ENCODE measurements at places on chromosomes 12 and 14.

DNA sequence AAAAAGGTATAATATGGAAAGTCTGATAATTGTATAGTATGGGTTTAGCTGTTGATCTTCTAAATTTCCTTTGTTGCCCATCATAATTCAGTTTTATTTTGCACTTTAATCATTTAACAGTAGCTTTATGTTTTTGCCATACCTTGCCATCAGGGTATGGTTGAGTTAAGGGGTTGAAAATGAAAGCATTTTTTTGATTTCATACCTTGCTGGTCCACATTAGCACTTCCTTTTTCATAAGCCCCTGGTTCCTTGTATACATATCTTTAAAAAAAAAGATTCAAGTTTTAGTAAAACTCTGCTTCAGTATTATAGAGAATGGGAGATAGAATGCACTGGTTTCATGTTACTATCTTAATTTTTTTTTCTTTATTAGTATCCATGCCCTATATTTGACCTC is 71.1 kb downstream of the MIPOL1 start:
- no peak for DNase-seq

- DNase-seq = peak; percentile 58
Observed at GRCh38 chr12:53985994-53986685, 1.2 kb downstream of the HOXC10 start.

GRCh38 chr14:101903111-101903561 is 61.2 kb upstream of the DYNC1H1 start:
- DNase-seq = no peak

DNA sequence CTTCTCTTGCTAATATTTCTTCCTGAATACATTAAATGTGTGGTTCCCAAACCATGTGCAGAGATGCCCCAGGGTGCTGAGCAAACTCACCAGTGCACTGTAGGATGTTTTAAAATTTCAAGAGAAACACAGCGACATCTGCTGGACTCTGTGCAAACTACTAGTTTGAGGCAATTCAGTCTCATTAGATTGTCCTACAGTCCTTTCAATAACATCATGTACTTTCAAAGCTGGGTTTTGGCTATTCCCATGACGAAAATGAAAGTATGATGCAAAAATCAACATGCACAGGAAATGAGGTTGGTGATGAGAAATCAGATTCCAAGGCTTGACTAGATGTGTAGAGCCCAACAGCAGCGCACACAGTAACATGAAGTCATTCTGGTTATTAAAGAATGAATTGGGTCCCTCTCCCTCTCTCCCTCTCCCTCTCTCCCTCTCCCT is 66.3 kb downstream of the CLIP1 start:
- no peak for DNase-seq

- DNase-seq = peak; percentile 59
Observed at GRCh38 chr14:104433401-104434213, 146.0 kb upstream of the C14orf180 start.

DNA sequence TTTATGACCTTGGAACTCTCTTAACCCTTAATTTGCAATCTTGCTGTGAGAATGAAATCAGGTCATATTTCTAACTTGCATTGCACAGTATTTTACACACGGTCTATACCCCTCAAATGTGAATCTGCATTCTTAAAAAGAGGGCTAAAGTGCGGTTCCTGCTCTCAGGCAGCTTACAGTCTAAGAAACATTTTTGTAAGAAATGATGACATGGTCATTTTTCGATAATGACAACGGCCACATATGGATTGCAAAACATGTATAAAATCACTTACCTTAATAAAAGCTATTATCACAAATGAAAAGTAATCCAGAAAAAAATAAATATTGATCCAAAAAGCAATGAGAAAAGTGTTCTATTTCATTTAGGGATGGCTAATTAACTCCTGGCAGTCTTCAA is 24.8 kb upstream of the TMEM132D start:
- DNase-seq = no peak

Data from upper lobe of right lung (tissue), 1 donor.